Coronary artery (tissue), 2 donors: ENCODE measurements at places on chromosomes 2 and 18.

- DNase-seq, result no peak
Measured at GRCh38 chr2:240727913-240728312, 36.2 kb downstream of the AQP12A start.

DNA sequence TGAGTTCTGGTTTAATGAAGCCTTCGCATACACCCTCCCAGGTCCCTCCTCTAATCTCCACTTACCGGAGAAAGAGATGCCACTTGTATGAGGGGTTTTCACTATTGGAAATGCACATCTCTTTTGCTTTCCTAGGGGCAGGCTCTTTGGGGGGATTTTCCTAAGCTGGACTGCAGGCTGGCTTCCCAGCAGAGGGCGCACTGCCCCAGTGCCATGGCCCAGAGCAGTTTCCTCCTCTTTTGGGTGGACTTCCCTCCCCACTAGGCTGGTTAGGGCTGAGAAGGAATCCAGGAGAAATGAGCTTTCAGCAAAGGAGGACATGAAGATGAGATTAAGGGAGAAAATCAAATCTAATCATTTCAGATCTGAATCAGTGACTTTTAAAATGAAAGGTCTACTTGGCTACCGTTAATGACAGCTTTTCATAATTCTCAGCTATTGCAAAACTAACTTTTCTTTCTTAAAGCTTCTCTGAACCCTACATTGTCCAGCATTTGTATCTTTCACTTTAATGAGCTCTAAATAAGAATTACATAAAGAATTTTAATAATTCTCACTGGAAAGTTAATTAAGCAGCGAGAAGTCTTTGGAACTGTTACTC lies 784.1 kb upstream of the FANCL start:
- DNase-seq, result no peak

- no peak for DNase-seq
Measured at GRCh38 chr2:191150600-191151330, at the start of gene STAT4. STAT4 (minus strand) TSS chr2:191150994; CDS start chr2:191148203, 2,791 bp downstream.

- DNase-seq, result no peak
Measured at GRCh38 chr2:60175290-60175689, 378.2 kb downstream of the BCL11A start.

- no peak for DNase-seq
Measured at GRCh38 chr18:62744076-62744968, 29.0 kb downstream of the PHLPP1 start.

DNA sequence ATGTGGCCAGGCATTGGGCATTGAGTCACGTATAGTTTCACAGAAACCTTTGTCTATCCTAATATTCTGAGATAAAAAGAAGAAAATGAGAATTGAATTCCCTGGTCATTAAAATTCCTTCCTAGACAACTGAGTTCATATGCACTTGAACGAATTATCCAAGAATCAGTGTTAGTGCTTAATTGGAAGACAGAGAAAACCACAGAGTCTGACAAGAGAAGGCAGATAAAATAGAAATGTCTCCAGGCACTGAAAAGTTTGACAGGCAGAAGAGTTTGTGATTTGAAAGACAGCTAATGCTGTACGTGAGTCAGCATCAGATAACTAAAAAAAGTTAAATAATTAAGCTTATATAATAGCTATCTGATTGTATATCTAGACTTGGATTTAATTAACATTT lies 47.7 kb upstream of the TRIB2 start:
- no peak for DNase-seq

DNA sequence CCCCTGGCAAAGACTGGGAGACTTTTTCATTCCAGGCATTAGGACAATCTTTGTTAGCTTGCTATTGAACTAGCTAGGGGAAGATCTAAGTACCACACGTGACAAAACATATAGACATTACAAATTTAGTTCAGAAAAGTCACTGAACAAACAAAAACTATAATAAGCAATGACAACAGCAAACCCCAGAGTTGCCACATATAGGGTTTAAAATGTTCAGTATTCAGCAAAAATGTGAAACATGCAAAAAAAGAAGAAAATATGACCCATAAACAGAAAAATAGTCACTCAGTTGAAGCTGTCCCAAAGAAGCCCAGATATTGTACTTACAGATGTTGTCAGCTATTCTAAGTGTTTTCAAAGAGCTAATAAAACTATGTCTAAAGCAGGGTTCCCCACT lies 431.1 kb upstream of the CDH2 start:
- DNase-seq, result no peak

- DNase-seq, result no peak
Measured at GRCh38 chr2:118832071-118832790, 15.2 kb downstream of the EN1 start.

GRCh38 chr2:219045937-219046550 lies 4.7 kb upstream of the CFAP65 start:
- no peak for DNase-seq

DNA sequence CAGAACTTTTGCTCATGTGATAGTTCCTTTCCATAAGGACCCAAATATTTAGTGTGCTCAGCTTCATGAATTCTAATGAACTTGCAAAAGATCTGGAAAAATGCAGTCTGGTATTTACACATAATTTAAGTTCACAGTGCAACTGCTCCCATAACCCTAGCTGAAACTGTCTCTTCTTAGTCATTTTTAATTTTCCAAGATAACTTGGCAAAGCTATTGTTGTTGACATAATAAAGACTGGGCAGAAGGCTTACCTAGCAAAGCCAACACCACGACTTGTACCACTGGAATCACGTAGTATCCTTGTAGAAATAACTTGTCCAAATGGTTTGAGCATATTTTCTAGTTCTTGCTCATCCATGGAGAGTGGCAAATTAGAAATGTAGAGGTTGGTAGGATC lies 103.0 kb upstream of the ITGB6 start:
- DNase-seq, result no peak

GRCh38 chr2:196137271-196137670 lies 34.1 kb downstream of the STK17B start:
- DNase-seq, result no peak

- no peak for DNase-seq
Measured at GRCh38 chr18:47772374-47773248, 157.8 kb downstream of the SMAD2 start.

- DNase-seq, result no peak
Measured at GRCh38 chr2:227191367-227191766, 26.9 kb downstream of the COL4A3 start.

GRCh38 chr2:6445156-6445555 lies 420.6 kb downstream of the CMPK2 start:
- DNase-seq, result no peak

DNA sequence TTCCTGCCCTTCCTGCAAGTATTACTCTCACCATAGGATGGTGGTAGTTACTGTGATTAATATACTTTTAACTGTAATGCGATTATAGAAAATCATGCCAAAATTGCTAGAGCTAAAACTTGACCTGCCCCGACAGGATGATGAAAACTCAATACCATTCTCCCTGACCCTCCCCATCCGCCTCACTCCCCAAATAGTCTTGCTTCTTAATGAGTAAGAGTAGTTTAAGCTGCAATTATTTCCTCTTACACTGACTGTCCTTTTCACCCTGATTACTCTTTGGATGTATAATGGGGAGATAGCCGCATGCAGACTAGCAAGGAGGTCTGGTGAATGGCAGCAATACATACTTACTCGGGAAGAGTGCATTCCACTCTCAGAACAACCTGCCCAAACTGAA lies 269.6 kb upstream of the SIX3 start:
- DNase-seq, result no peak

GRCh38 chr2:119255760-119256581 lies 32.3 kb downstream of the STEAP3 start:
- no peak for DNase-seq

GRCh38 chr2:83808878-83809277 lies 650.2 kb downstream of the SUCLG1 start:
- no peak for DNase-seq

- DNase-seq, result no peak
Measured at GRCh38 chr2:21500401-21500945, 376.7 kb downstream of the TDRD15 start.

DNA sequence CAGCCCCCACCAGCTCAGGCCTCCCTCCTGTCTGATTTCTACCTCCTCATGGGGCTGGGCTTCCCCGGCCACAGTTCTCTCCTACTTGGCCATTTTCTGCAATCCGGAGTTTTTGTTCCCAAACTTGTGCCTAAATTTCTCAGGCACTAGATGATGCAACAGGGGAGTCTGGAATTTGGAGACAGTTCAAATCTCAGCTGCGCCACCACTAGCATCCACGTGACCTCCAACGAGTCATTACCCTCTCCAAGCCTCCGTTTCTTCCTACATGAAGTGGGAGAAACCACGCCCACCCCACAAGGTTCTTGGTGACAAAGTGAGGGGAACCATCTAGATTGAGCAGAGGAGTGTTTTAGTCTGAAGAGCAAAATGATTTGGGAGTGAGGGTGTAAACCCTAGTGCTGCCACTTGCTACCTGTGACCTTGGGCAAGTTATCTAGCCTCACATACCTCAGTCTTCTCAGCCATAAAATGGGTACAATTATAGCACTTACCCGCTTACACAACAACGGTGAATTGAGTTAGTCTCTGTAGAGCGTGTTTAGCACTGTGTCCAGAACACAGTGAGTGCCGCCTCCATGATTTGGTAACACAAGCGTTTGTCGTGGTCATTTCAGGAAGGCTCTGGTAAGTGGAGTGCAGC lies 61.4 kb upstream of the ASAP2 start:
- no peak for DNase-seq

- DNase-seq, result no peak
Measured at GRCh38 chr2:181370126-181370525, 87.1 kb upstream of the ITGA4 start.

DNA sequence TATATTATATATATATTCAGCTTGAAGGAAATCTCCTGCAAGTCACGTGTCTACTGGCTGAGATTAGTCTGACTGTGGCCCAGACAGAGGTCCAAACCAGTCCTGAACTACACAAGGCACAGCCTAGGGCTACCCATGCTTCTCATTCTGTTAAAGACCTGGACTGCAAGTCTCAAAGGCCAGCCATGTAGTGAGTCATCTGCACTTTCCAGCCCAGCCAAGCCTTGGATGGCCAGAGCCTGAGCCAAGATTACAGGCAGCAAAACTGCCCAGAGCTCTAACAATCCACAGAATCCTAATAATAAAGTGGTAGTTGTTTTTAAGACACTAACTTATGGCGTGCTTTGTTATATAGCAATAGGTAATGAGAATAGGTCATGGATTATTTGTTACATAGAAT lies 259.6 kb downstream of the SS18 start:
- no peak for DNase-seq

DNA sequence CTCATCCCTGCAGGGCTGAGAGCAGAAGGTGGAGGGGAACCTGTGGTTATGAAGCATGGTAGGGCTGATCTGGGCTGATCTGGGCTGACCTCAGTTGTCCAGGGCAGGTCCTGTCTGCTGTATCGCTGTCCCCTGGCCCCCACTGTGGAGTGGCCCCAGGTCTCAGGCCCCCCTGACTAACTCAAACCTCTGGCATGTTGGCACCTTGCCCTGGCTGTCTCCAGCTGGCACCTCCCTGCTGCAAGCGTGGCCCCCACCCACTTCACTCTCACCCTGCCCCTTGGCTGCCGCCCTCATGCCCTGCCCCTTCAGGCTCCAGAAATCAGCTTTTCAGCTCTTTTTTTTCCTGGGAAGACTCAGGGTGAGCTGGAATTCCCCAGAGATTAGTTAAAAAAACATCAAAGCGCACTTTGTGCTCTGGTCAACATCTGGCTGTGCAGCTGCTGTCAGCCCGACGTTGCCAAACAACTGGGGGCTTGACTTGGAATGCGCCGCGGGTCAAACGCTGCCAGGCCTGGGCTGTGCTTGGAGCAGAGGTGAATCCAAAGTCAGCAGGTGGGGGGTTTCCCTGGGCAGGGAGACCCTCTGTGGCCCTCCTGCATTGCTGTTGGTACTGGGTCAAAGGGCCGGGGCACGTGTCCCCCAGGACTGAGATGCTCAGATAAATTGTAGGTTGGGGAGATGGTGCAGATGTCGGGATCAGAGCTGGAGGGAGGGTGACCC lies 173.8 kb upstream of the HDAC4 start:
- DNase-seq, result no peak

- DNase-seq, result no peak
Measured at GRCh38 chr2:124027182-124027581, 2.1 kb downstream of the CNTNAP5 start.

GRCh38 chr2:164620873-164621763 lies at the start of gene GRB14:
GRB14 (minus strand) TSS chr2:164621482; CDS start chr2:164621309, 173 bp downstream.
- DNase-seq, result no peak

GRCh38 chr2:173831312-173832229 lies 133.6 kb downstream of the SP3 start:
- no peak for DNase-seq

DNA sequence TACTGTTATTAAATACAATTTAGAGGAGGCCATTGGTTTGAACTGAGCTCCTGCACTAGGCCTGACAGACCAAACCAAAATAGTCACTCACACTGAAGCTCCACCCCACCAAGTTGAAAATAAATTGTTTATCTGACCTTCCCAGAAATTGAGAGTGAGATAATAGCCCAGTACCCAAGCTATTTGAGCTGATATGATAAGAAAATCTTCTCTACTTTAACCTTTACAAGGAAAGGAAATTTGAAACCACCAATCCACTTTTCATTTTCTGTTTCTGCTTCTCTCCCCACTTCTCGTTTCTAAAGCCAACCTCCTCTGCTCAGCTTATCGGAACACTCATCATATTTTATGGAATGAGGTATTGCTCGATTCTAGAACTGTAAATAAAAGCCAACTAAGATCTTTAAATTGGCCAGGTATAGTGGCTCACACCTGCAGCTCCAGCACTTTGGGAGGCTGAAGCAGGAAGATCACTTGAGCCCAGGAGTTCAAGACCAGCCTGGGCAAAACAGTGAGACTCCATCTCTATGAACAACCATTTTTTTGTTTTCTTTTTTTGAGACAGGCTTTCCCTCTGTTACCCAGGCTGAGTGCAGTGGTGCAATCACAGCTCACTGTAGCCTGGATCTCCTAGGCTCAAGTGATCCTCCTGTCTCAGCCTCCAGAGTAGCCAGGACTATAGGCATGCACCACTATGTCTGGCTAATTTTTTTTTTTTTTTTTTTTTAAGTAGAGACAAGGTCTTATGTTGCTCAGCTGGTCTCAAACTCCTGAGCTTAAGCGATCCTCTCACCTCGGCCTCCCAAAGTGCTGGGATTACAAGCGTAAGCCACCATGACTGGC lies 13.3 kb upstream of the GALM start:
- no peak for DNase-seq

DNA sequence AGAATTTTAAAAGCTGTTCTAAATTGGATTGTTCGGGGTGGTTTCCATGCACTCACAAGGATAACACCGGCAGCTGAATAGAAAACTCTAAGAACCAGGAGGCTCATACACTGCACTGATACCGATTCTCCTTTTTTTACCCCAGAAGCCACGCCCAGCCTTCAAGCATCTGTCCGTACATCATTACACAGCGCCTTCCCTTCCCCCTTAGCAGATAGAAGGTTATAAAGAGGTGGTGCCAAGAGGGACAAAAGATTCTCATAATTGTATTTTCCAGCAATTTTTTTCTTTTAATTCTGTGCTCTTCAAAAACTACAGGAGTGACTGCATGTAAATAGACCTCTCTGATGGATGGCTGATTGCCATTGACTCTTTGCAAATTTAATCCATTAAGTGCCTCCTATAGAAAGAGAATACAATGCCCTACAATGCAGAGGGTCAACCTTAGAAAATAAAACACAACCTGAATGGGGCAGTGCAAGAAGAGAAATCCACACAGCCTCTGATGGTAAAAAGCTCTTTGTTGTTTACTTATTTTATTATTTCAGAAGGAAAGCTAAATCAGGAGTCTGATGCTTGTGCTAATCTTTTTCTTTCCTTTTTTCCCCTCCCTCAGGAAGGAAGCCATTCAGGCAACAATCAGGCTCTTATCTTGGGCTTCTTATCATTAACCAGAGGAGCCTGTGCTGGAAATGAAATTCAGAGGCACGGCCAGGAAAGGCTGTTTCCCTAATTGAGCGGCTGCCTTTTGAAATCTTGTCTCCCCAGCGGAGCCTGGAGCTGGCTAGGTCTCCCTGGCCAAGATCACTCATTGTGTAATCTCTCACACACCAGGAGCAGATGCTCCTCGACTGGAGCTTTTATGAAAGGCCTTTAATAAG lies 198.9 kb upstream of the NABP1 start:
- DNase-seq, result no peak
